ENCODE measurements at places on chromosomes 16 and 17. TPM values are rescaled to one million over a fixed set of nuclear protein-coding genes. Genes with fewer than 3 reads are reported as not detected.

Gene AMDHD2
- 20.1 TPM for polyA plus RNA-seq

- DNase-seq: no peak
Observed at GRCh38 chr16:67652578-67653127, 7.4 kb downstream of the ACD start.

Gene PITPNM3
- polyA plus RNA-seq: 8.3 TPM

DNA sequence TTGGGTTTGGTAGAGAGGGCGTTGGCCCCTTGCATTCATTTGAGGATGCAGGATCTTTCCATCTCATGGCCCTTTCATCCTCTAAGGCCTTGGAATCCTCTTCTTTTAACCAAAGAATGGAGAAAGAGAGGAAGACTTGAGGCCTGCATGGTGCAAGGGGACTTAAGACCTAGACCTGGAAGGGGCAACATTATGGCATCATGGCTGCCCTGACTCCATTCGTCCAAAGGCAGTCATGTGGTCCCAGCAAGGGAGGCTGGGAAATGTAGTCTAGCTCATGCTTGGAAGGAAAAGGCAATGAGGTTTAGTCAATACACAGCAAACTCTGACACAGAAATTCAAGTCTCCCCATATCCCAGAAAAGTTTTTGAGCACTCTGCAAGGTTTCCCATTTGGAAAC is 30.7 kb upstream of the CDRT4 start:
- DNase-seq: no peak

GRCh38 chr17:82160075-82160474 is 52.6 kb downstream of the CCDC57 start:
- no peak for DNase-seq

- no peak for DNase-seq
Observed at GRCh38 chr16:58243528-58244004, 45.7 kb upstream of the CSNK2A2 start.

Gene GLIS2
- polyA plus RNA-seq: 59.1 TPM

GRCh38 chr16:87317750-87318644 is 805 bp upstream of the C16orf95 start:
- no peak for DNase-seq

GRCh38 chr17:45092911-45093430 is 31.9 kb downstream of the NMT1 start:
- DNase-seq: no peak

Gene SLC16A11
- polyA plus RNA-seq: 0.71 TPM

DNA sequence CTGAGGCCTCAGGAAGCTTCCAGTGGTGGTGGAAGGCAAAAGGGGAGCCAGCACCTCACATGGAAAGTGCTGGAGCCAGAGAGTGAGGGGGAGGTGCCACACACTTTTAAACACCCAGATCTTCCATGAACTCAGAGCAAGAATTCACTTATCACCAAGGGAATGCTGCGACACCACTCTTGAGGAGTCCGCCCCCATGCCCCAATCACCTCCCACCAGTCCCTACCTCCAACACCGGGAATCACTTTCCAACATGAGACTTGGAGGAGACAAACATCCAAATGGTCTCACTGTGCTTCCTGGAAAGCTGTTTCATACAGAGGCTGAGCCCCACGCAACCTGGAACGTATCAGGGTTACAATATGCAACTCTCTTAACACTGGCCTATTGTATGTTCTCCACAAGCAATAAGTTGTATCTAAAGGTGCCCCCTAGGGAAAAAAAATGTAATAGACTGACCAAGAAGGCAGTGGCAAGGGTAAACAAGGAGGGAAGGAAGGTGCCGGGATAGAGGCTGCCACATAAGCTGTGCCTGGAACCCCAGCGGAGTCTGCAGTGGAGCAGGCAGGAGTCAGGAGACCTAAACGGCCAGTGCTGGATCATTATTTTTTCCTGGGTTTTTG is 106.7 kb upstream of the FOXF1 start:
- no peak for DNase-seq

DNA sequence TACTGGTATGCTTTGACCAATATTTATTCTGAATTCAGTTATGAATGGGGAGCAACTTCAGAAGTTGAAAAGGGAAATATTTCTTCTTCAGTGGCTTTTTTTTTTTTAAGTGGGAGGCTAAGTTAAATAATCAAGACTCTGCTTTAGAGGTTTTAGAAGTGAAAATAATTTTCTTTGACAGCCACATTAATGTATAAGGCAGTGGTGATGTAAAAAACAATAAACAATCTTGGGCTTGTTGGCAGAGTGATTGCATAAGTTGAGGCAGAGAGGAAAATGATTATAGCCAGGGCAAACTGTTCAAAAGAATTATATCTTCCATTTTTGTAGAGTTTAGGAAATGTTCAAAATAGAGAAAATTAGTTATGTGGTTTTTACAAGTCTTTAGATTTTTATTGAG is 5.4 kb upstream of the KRT12 start:
- no peak for DNase-seq
